ENCODE measurements at places on chromosomes 7 and 10.

GRCh38 chr10:100911472-100911871 lies 1.3 kb upstream of the SLF2 start:
- no peak for DNase-seq

GRCh38 chr7:97342512-97342911 lies 225.0 kb downstream of the SDHAF3 start:
- no peak for DNase-seq

GRCh38 chr7:73869011-73869798 lies 8.2 kb downstream of the TMEM270 start:
- DNase-seq: no peak

DNA sequence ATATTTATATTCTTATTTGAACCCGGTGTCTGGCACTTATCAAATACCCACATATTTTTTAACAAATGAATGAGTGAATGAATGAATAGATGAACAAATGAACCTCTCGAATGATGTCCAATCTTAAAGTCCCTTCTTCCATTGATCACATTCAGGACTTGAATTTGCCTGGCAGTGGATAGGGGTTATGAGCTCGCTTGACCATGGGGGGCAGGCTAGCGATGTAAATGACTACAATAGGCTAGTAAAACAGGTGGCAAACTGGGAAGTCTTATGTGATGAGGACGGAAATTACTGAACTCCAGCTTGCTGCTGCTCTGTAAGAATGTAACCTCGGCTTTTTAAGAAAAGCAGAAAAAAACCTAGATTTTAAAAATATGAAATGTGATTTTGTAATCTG lies 247.7 kb upstream of the DKK1 start:
- DNase-seq: no peak

- no peak for DNase-seq
Observed at GRCh38 chr7:71480791-71481190, 348.8 kb downstream of the GALNT17 start.

GRCh38 chr7:91717681-91718470 lies 162.6 kb downstream of the MTERF1 start:
- no peak for DNase-seq

DNA sequence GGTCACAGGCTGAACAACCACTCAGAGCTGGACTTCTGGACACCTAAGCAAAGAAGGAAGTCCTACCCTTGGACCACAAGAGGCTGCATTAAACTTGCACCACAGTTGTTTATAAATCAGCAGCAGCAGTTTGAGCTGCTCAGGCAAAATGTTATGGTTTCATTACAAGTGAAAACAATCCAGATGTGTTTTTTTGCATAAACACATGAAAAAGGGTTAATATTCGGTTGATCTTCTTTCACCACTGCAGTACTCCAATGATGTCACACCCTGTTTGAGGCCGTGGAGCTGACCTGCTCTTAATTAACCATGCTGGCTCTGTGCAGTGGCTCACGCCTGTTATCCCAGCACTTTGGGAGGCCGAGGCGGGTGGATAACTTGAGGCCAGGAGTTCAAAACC lies 490.8 kb upstream of the CELF2 start:
- DNase-seq: no peak

GRCh38 chr7:14687777-14688176 lies 214.8 kb downstream of the DGKB start:
- no peak for DNase-seq

GRCh38 chr7:157299613-157300368 lies 37.0 kb upstream of the DNAJB6 start:
- peak; percentile 13 for DNase-seq

- DNase-seq: no peak
Observed at GRCh38 chr7:29464753-29465152, 98.9 kb upstream of the PRR15 start.

DNA sequence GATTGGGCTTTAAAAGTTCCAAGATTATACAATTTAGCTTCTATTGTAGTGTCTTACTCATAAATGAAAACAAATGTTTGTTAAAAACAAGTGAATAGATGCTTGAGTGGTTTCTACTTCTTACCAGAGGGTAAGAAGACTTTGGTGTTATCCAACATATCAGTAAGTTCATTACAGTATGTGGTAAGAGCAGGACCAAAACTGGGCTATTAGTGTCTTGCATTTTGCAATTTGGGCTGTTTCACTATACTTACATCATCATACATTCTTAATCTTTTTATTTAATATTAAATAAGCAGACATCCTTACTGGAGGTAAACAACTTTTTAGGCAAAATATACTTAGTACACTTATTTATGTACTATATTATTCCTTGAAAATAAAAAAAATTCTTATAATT lies 248.4 kb upstream of the HGF start:
- no peak for DNase-seq

DNA sequence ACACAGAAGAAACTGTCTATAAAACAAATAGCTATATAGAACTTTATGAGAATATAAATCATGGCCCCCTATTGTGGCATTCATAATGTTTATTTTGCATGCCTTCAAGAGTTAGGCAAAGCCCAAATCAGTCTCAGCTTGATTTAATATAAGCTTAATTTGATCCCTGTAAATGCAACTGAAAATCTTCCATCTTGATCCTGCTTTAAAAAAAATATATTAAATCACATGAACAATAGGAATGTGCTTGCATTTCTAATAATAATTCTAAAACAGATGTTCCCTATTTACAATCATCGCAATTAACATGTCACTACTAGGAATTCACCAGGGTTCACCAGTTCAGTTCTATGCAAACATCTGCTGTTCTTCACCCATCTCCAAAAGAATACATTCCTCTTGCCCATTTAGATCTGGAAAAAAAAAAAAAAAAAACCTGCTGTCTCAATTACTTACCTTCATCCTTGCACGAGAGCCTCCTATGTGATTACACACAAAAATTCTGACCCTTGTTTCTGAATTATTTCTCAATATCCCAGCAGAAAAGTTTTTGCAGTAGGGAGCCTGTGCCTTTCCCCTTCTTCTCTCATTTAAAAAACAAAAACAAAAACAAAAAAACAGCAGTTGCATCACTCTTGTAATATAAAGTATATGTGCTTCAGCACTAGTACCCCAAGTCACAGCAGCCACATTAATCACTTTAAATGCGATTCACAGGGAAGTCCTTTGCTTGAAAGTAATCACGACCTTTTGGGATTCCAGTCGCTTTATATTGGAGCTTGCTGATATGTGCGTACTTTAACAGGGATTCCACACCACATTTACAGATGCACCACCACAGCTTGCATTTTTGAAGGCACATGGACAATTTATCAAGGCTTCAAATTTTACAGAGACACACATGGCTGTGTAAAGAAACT lies 194.8 kb upstream of the KMT2E start:
- no peak for DNase-seq

DNA sequence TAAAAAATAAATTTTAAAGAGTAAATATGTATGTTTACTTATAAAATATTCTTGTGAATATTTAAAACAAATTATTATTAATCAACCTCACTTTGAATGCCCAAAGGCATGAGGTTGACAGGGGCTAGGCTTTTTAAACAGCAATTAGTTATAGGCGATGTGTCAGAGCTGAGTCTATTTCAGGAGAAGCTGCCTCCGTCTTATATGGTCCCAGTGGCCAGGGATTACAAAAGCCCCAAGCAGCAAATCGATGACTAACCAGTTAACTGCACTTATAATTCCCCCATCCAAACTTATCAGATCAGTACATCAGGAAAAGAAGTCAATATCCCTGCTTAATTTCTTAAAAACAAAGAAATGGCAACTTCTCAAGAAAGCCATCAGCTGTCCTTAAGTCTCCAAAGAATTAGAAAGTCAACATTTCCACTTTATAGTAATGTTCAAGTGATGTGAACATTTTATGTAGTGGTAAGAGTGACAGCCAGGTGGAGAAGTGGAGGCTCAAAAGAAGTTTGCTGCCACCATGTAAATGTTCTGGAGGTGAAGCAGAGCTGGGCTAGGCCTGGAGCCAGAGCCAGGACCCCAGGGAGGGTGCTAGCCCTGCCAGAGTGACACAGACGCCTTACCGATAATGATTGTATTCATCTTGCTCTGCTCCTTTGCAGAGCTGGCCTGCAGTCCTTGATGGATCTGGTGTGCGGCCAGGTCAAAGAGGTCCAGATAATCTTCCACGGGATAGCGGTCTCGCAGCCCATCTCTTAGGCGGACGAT lies 51.5 kb downstream of the CHST15 start:
- no peak for DNase-seq

DNA sequence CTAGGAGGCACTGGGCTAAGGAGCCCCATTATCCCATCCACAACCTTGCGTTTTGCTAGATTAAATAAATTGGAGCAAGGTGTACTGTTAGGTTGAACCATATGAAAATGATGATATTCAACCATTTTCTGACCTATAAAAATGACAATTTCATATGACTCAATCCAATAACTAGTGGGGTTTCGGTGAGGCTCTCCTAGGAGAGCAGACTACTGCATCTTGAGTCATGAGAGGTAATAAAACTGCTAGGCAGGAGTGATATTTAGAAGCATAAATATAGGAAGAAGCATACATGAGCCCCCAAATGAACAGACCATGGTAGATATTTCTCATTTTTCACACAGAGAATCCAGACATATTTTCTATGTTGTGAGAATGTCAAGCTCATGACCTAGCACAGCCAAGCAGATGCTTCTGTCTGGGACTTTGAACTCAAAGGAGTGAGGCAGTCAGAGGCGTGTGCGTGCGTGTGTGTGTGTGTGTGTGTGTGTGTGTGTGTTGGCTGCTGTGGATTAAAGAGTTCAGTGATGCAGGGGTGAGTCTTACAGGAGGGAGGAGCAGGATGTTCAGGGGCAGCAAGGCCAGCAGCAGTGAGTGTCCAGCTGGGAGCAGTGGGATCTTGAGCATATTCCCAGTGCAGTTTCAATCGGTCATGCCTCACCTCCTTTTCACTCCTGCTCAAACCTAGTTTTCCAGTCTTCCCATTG lies 17.8 kb upstream of the WDR11 start:
- no peak for DNase-seq

DNA sequence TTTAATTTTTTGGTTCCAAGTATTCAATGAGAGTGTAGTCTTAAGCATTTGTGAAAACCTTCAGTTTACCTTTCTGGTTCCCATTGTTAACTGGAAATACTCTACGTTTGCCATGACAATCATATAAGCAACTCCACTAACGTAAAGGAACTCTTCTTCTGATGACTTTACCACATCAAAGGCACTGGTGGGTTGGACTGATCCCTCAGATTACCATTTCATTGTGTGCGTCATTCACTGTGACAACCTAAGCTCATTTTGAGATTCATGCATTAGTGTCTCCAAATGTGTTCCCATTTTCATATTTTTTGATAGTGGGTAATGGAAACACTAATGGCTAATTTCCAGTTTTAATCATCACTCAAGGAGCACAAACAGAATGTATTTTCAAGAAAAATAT lies 119.9 kb upstream of the COL1A2 start:
- no peak for DNase-seq

DNA sequence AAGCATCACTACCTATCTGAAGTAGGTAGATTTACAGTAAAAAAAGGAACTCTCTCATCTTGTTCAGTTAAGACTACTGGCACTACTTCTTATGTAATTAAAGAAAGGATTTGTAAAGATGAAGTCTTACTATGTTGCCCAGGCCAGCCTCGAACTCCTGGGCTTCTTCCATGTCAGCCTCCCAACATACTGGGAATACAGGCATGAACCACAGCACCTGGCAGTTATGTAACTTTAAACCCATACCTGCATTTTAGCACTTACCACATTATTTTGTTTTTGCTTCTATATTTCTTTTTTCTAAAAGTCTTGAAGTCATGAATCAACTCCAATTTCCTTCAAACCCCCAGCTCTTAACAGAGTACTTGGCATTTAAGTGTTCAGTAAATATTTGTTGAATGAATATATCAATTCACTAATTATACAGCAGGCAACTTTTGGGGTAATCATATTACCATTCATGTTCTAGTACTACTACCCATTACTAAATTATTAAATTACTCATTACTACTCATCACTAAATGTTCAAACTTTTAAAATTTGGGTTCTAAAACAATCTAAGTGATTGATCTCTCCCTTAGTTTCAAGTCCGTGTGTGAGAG lies 31.6 kb upstream of the CCDC71L start:
- DNase-seq: no peak

- no peak for DNase-seq
Observed at GRCh38 chr7:120421151-120421651, 148.2 kb downstream of the KCND2 start.

All from stimulated activated CD4-positive, alpha-beta T cell treated with anti-CD3 and anti-CD28 coated beads, Interleukin-4, amount 100 ng/mL, for 4 hours (primary cell).